ENCODE measurements at places on chromosomes 7 and 10. TPM values are rescaled to one million over a fixed set of nuclear protein-coding genes. Genes with fewer than 3 reads are reported as not detected.

GRCh38 chr10:123926401-123927264, 35.0 kb upstream of the CPXM2 start:
- DNase-seq, result no peak

TCTN3 gene
- total RNA-seq, result 10.2 TPM

BAZ1B gene
- total RNA-seq, result 49.8 TPM

DNA sequence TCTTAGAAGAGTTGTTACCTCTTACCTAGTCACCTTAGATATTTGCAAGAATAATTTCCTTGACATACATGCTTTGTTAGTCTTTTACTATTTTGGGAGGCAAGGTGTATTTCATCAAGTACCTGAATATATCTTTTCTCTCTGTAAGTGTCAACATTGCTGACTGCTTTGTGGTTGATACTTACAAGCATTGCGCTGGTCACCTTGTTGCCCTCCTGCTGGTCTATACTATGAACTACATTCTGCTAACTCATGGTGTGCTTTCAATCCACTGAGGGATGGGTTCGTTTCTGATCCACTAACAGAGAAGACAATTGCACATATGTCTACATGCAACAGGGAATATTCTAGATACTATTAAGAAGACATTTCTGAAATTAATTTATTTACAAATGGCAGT, 837.8 kb upstream of the COBL start:
- DNase-seq, result no peak

DOCK1 gene
- total RNA-seq, result 11.3 TPM

DNA sequence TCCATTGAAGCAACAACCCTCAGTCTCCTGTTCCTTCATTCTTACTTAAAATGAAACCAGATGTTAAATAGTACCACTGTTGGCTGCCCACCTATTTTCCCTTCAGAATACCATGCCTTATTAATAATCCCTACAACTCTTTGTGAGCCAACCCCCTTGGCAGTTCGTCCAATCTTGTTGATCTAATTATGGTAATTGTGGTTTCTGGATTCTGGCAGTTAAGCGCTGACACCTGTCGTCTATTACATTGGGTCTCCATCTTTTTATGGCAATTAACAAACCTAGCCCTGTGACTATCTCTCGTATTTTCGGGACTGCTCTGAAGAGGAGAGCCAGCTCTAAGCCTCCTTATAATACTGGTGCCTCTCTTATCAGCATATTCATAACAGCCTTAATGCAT, 432.0 kb downstream of the ATRNL1 start:
- DNase-seq, result no peak

LOXL4 gene
- total RNA-seq, result 5.7 TPM

PIK3AP1 gene
- total RNA-seq, result 1.4 TPM

PIP gene
- total RNA-seq, result not detected

VAX1 gene
- total RNA-seq, result not detected

- DNase-seq, result no peak
Measured at GRCh38 chr7:86257894-86258293, 385.8 kb upstream of the GRM3 start.

BTRC gene
- 17.7 TPM for total RNA-seq
